Activated T-cell treated with anti-CD3 and anti-CD28 coated beads, Interleukin-2, amount 50 U/mL, for 48 hours (primary cell): ENCODE measurements at places on chromosomes 6 and 20.

DNA sequence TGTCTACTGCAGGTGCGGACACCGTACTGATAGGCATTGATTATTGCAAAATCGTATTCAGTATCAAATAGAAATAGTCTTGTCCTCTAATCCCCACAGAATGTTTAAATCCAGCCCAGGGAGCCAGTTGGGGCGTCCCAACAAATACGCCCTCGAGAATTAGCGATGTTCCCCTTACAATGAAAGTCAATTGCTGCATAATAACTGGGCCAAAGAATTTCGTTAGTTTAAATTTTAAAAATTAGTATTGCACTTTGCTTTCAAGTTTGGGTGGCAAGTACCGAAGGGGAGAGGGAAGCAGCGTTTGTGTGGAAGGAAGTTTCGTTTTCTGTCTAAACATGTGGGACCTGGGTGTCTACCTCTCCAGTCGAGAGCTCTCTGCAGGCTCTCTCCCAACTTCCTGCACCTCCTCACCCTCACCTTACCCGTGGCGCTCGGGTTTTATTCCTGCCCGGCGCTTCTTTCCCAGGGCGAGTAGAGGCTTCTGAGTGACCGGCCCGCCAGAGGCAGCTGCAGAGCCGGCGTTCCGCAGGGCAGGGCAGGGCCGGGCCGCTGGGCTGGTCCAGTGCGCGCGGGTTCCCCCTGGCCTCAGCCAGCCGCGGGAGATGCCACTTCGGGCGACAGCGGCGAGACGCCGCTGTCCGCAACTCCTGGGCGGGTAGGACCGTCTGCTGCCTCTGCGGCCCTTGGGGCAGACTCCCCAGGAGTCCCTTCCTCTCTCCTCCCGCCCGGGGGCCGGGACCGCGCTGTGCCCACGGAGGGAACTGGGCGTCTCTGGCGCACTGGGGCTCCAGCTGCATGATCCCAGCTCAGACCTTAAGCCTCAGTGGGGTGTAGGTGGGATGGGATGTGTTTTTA is 862 bp upstream of the TFAP2C start:
- DNase-seq: peak; percentile 38

DNA sequence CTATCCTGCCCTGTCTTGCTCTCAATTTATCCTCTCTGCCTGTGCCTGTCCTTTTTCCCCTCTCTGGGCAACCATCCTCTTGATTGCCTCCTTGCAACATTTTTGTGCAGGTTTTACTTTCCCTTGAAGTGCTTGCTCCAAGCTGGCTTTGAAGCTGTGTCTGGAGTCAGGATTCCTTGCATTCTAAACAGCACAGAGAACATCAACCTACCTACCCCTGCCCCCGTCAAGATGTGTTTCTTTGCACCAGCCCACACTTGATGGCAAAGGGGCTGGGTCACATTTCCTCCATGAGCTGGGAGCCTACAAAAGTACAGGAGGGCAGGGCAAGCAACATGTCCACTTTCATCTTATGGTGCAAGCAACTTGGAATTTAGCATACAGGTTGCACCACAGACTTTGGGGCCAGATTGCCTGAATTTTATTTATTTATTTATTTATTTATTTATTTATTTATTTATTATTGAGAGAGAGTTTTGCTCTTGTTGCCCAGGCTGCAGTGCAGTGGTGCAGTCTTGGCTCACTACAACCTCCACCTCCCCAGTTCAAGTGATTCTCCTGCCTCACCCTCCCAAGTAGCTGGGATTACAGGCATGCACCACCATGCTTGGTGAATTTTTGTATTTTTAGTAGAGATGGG is 206.3 kb downstream of the COL19A1 start:
- no peak for DNase-seq

DNA sequence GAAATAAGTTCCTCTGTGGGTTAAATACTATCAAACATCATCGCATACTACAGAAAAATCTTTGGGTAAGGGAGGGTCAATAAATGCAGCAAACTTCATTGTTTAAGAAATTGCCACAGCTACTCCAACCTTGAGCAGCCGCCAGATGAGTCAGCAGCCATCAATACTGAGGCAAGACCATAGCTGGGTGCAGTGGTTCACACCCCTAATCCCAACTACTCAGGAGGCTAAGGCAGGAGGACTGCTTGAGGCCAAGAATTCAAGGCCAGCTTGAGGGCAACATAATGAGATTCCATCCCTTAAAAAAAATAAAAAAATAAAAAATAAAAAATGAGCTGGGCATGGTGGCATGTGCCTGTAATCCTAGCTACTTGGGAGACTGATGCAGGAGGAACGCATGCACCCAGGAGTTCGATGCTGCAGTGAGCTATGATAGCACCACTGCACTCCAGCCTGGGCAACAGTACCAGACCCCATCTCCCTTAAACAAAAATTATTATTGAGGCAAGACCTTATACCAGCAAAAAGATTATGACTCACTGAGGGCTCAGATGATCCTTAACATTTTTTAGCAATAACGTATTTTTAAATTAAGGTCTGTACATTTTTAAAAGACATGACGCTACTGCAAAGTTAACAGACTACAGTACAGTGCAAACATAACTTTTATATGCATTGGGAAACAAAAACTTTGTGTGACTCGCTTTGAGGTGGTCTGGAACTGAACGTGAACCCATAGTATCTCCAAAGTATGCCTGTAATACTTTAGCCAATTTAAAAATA is 8.8 kb downstream of the SRPK1 start:
- no peak for DNase-seq

DNA sequence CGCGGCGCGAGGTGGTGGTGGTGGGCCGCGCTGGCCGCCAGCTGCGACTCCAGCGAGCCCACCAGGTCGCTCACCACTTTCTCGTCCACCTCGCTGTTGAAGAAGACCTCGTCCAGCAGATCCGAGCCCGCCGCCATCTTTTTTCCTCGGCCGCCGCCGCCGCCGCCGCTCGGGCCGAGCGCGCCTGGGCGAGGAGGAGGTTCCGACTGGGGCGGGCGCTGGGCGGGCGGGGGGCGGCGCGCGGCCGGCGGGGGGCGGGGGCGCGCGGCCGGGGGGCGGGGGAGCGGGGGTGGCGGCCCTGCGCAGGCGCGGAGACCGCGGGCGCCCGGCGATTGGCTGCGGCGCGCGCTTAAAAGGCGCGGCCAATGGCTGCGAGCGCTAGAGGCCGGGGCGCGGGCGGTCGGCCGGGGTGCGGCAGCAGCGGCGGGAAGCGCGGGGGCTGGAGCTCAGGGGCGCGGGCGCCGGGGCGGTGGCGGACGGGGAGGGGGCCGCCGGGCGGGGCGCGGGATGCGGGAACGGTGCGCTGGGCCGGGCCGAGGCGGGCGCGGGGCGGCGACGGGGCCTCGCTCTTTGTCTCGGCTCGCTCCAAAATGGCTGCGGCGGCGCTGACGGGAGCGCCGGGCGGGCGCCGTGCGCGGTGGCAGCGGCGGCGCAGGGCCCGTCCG is at the start of gene TAF4:
Gene TAF4, minus strand, starts transcription at position 208 of the 665 bp plus-strand sequence. Its CDS starts 71 bp downstream, at position 137.
- peak; percentile 84 for DNase-seq

- no peak for DNase-seq
These were observed 45.0 kb downstream of the FAM83B start for GRCh38 chr6:54891536-54891935.

GRCh38 chr6:134138226-134138975 is 86.0 kb upstream of the SLC2A12 start:
- no peak for DNase-seq

DNA sequence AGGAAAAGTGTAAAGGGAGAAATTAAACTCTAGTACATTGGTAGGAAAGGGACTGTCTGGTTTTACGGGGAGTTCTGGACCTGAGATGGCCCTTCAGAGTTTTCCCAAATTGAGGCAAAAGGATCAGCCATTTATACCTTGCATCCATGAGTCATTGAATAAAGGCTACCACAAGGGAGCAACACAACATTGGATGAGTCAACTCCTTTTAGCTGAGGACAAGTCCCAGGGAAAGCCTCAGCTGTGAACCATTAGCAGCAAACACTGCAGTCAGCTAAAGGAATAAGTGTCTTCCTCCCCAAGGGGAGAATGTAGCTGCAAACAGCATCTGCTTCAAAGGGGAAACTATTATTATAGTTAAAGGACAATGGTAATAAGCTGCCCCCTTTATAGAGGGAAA is 468.7 kb upstream of the ID4 start:
- DNase-seq: no peak

DNA sequence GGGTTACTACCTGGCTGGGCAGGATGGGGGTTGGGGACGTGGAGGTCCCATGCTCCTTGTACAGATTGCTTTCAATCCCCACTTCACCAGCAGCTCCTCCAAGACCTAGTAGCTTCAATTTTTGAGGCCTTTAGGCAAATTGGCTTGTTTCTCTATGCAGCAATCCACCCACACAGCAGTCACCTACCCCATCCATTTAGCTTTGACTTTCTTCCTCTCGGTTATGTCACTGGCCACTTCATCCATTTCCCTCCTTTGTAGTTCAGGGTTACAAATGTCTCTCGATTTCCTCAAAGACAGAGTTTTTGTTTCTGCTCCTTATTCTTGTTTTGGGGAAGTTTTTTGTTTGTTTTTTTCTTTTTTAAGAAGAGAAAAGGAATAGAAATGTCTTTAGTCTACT is 33.4 kb upstream of the RSPO4 start:
- DNase-seq: no peak

DNA sequence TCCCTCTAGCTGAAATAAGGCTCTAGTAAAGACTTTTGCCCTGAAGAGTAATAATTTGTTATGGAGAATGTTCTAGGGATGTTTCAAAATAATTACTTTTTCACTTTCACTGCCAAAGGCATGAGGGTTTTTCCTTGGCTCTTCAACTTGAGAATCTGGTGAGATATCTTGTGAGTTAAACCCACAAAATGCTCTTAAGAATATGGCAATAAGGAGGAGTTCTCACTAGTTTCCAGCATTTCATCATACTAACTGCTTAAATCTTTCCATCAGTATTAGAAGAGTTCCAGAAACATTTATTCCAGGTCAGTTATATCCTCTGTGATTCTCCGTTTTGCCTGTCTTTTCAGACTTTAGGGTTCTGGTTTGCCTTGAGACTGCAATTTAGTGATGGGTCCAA is 785.6 kb upstream of the GJE1 start:
- no peak for DNase-seq

DNA sequence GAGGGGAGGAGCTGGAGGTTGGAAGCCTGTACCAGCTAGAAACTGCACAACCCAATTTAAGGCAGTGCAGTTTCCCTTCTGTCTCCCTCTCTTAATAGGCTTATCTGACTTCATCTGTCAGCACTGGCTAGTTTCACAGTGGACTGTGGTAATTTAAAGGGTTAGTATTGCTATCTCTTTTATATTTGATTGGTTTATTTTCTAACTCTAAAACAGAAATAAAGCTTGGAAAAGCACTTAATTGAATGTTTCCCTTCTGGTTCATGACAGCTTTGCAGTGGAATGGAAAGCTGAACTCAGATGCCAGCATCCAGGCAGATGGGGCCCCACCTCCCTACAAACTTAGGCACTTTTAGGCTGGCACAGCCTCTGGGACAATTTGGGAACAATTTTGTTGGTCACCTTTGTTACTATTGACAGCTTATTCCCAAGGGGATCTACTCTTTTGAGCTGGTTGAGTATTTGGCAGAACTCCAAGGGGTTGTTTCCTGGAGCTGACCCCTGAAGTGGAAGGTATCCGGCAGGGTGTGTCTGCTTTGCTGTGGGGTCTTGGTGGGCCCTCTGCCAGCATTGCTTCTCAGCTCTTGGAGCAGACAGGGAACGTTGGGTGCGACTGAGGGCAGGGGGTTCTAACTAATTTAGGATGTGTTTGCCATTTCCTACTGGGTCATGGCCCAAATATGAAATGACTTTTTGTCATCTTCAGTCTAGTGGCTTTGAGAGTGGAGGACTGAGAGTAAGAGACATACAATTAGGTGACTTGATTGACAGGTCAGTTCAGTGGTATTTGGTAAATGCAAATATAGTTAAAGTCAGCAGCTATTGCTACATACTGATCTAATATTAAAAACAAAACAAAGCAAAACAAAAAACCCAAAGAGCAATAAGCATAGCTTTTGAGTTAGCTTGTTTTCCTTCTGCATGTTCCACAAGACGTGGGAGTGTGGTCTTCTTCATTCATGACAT is 9.3 kb downstream of the SH3BGRL2 start:
- DNase-seq: no peak

GRCh38 chr20:58650776-58651558 is at the start of gene STX16:
Gene STX16, plus strand, starts transcription at chr20:58651283. Its CDS starts 724 bp downstream, at chr20:58652007.
- DNase-seq: peak; percentile 94

DNA sequence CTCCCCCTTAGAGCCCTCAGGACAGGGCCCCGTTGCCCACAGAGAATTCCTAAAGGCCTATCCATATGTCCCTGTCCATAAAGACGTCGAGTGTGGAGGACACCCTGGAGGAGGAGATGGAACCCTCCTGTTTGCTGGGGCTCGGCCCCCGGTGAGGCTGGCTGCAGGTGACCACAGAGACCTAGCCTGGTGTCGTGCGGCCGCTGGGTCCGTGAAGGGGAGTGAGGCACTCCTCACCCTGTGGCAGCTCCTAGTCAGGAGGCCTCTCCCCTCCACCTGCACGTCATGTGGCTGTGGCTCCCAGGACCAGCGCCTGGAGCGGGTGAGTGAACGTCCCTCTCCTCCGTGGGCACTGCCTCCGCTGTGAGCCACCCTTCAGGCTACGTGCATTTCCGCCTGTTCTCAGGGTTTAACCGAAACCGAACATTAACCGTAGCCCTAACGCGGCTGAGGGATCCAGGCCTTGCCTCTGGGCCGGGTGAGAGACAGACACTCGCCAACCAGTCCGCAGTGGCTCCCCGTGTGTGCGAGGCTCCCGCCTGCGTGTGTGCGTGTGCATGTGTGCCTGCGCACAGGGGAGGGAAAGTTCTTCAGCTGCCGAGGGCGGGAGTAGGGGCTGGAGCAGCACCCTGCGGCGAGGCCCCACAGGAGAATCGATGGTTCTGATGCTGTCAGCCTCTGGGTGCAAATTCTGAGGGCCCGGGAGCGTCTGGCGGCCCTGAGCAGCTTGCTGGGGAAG is 5.9 kb upstream of the TCEA2 start:
- no peak for DNase-seq

DNA sequence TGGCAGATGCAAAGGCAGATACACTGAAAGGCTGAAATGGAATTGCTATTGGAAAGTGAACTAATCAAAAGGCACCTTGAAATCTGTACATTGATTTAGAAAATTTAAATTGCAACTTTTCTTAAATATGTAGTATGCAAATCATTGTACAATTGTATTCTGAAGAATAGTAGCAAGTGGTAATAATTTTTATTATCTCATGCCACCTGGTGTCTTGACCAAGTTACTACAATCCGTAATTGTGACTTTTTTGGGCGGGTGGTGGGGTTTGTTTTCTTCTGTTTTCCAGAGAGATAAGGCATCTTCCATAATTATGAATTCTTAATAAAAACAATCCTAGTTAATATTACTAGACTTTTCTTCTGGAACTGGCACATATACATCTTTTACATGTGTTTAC is 12.5 kb upstream of the BCKDHB start:
- DNase-seq: no peak

DNA sequence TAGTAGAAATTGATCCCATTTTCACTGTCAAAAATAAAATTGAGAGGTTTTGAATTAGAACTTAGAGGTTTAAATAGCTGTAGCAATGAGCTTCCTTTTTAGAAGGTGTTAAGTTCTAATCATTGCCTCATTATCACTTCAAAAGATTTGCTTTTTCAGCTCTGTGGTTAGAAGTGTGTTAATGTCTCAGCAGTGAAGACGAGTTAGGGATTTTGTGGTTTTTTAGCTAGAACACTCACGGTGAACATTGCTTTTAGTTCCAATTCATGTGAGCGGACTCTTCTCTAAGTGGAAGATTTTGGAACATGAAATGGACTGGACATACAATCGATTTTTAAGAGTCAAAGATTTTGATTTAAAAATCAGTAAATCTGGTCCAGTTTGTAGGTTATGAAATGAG is 12.7 kb upstream of the IFNGR1 start:
- no peak for DNase-seq

- no peak for DNase-seq
These were observed 194.4 kb downstream of the FOXA2 start for GRCh38 chr20:22389836-22390542.

- no peak for DNase-seq
These were observed 41.0 kb upstream of the SRSF6 start for GRCh38 chr20:43416591-43417228.

- DNase-seq: no peak
These were observed 50.7 kb upstream of the SYNDIG1 start for GRCh38 chr20:24418731-24419130.
